ENCODE measurements at places on chromosomes 1 and 21.
A peak's percentile ranks its signal among the peaks of the same experiment; 100 is the strongest.

GRCh38 chr1:38527373-38527966 lies 332.1 kb downstream of the RRAGC start:
- peak; percentile 45 for DNase-seq

GRCh38 chr1:117658676-117659075 lies 52.8 kb downstream of the TENT5C start:
- DNase-seq, result peak; percentile 51

DNA sequence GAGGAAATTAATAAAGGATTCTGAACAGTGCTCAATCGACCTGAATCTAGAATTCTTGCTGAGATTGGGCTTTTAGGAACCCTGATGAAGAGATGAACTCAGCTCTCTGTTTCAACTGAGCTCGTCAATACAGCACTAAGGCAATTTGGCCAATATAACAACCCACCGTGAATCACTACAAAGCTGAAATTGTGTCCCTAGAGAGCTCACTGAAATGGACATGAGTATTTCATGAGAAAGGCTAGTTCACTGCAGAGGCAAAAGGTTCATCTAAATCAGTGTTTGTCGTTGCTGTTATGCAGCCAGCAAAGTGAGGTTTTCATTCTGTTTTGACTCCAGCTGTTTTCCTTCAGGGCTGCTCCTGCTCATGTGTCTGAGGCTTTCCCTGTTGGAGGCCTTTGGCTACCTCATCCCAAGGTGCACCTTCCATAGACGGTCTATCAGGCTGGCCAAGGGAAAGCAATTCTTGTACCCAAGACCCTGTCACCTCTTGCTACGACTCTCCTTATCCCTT lies 83.5 kb downstream of the URB2 start:
- DNase-seq, result no peak

DNA sequence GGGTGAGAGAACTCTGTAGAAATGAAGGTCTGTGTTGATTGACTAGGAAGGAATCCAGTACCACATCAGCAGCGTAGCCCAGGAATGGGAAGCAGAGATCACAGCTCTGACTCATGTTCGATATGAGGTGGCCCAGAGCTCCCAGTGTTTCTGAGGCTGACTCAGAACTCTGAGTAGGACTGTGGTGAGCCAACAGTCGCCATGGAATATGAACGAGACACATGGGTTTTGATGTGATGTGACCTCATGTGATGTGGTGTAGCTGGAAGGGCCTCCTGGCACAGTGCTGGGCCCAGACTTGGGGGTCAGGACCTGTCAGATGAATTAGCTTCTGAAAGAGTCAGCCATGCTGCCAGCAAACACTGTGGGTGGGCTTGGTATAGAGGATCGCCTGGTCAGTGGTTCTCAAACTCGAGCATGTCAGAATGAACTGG lies 237.0 kb downstream of the MRPL39 start:
- peak; percentile 7 for DNase-seq

DNA sequence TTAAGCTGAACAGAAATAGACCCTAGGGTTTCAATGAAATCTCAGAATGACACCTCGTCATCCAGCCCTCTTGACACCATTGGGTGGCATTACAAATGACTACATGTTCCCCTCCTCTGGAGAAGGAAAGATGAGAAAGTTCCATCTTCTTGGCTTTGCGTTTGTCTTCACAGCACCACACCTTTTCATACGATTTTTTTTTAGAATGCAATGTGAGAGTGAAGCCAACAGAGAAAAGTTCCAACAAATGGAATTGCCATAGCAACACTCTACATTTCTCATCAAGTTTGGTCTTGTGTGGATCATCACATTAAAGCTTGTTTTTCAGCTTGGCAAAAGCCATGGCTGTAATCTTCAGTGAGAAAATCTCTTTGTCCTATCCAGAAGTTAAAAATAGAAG lies 183.4 kb upstream of the SNX7 start:
- no peak for DNase-seq
